ENCODE measurements at places on chromosomes 7 and 10.

- no peak for DNase-seq
These were observed 6.3 kb downstream of the FGF8 start for GRCh38 chr10:101769541-101770180.

DNA sequence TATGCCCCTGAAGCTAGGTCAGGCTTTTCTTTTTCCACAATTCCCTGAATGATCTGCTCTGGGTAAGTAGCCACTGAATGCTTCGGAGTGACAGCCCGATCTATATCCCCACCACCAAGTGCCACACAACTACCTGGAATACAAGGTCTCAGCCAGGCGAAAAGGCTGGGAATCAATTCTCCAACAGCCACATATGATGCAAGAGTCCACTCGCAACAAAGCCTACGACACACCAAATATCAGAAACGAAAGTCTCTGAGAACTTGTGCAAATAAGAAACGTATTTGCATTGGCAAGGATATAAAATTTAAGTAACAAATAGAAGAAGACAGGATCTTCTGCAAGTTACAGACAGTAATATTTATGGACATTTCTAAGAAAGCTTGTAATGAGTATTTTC is 5.7 kb downstream of the HIPK2 start:
- DNase-seq: no peak

DNA sequence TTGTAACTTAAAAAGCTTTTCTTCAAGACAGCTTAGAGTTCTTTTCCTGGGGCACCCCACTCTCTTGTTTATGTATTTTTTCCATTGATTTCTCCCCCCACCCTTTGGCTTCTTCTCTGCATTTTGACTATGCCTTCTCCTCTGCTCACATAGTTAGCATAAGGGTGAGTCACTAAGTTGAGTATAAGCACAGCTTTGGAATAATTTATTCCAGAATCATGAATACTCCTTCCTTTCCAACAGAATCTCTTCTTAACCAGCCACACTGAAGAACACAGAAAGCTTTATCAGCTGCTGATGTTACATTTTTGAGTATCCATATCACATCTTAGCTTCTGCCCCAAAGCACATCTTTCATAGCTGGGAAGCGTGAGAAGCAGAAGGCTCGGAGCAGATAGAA is 449.5 kb upstream of the MKI67 start:
- DNase-seq: no peak

DNA sequence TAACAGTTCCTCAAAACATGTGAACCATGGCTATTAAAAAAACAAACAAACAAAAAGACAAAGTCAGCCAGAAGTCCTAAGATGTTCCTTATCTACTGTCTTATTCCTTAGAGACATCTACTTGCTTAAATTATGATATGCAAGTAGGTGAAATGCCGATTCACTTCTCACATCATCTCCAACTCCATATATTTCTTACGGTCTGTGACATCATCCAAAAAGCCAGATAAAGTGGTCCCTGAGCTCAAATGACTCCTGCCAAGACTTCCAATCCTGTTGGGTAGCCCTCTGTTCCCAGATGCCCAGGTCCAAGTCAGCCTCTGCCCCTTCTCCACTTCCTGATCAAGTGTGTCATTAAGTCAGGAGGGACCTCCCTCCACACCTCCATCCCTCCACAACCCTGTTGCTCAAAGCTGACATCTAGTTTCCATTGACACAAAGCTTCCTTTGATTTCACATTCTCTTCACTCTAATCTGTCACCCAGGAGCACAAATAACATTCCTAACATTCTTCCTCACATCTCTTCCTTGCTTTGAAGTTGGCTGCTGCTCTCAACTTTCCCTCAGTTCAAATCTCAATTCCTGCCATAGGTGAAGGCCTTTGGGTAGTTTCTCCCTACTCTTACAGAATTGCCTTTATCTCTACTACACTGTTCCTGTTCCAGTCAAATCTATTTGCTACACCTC is 56.1 kb upstream of the PDLIM1 start:
- no peak for DNase-seq

DNA sequence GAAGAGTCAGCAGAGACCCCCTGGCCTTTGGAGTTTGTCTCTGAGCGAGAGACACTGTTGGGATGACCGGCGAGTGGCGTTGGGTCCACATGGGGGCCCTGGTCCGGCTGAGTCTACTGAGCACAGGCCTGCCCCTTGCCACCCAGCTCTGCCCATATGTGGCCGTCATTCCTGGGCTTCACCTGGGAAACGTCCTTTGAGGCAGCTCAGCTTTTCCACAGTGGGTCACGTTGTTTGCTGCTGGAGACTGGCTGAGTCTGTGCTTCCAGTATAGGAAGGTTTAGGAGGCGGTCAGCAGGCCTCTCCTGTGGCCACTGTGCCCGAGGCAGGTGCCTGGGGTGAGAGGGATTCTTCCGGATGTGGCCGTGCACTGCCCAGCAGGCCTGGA is 17.1 kb downstream of the ADAM8 start:
- no peak for DNase-seq

- DNase-seq: no peak
These were observed at the start of gene HOXA10 for GRCh38 chr7:27173956-27174873. HOXA10 (minus strand) TSS chr7:27174320; CDS start chr7:27174306, 14 bp downstream.

DNA sequence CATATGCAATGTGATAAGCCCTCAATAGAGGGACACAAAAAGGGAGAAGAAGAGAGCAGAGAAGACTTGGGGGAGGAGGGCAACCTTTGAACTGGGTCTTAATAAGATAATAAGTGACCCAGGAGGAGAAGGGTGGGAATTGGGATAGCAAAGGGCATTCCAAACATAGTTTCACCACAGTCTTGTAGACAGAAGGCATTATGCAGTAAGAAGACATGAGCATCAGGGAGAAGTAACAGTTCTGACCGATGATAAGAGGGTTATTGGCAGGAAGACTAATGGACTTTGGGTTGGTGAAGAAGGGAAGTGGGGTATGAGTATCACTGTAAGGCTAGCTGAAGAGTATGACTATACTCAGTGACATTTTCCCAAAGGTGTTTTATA is 63.6 kb downstream of the TES start:
- DNase-seq: no peak

GRCh38 chr7:12249706-12250105 is 38.6 kb downstream of the TMEM106B start:
- no peak for DNase-seq

- no peak for DNase-seq
These were observed 1.2 kb downstream of the SUFU start for GRCh38 chr10:102504976-102505300.

DNA sequence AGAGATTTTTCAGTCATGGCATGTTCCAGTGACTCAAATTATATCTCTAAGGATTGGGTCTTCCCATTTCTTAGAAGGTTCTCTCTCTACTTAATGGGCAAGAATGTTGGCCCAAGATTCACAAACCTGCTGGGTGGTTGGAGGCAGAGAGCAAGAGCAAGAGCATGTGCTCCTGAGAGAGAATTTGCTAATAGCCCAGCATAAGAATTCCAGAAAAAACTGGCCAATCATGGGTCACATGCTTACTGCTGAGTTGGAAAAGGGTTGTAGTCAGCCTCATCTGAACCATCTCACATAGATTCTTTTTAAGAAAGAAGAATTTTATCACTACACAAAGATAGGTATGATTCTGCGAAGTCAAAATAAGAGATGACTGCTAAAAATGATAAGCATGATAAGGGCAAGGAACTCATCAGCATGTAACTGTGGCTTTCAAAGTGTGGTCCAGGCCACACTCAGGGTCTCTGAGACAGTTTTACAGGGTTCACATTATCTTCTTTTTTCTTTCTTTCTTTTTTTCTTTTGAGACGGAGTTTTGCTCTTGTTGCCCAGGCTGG is 8.2 kb upstream of the VCL start:
- no peak for DNase-seq

- DNase-seq: no peak
These were observed 89.2 kb upstream of the PFKP start for GRCh38 chr10:2978111-2978510.

DNA sequence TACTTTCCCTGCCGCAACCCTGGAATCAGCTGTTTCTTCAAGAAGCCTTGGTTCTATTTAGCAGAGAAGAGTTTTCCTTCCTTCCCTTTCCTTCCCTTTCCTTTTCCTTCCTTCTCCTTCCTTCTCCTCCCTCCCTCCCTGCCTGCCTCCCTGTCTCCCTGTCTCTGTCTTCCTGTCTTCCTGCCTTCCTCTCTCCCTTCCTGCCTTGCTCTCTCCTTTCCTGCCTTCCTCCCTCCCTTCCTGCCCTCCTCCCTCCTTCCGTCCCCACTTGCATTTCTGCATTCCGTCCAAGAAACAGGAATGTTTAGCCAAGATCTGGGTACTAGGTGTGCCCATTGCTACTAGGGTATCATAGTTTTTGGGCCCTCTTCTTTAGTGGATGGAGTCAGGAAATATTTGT is 21.9 kb downstream of the SND1 start:
- DNase-seq: no peak

Data from stimulated activated CD8-positive, alpha-beta memory T cell treated with anti-CD3 and anti-CD28 coated beads, Interleukin-15, amount 100 ng/mL, for 1 hour (primary cell).